ENCODE measurements at places on chromosomes 16 and 17. TPM values are rescaled to one million over a fixed set of nuclear protein-coding genes. Genes with fewer than 3 reads are reported as not detected.
A peak's percentile ranks its signal among the peaks of the same experiment; 100 is the strongest.

Gene NUTF2
- 156 TPM for total RNA-seq

- no peak for DNase-seq
- no peak overlapping the region for H3K4me3 ChIP-seq
Observed at GRCh38 chr17:57675427-57676387, 69.4 kb downstream of the CCDC182 start.

GRCh38 chr17:65057531-65058090 is 1.1 kb upstream of the GNA13 start:
- H3K4me3 ChIP-seq = peak overlapping the region; percentile 92
- H3K4me1 ChIP-seq = no peaks in the 10 kb centered on the region
- peaks cover 6% of the 10 kb centered on the region for H3K36me3 ChIP-seq

DNA sequence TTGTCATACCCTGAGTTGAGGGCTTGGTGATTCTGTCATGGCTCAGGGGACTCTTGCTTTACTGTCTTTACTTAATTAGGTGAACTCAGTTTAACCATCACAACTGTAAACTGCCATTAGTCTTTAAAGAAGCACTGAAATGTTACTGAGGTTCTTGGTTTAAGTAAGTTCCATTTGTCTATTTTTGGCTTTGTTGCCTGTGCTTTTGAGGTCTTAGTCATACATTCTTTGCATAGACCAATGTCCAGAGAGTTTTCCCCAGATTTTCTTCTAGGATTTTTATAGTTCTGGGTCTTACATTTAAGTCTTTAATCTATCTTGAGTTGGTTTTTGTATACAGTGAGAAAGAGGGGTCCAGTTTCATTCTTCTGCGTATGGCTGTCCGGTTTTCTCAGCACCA is 137.5 kb downstream of the SOCS1 start:
- peaks cover 13% of the 10 kb centered on the region for H3K4me1 ChIP-seq
- no peak overlapping the region for H3K4me3 ChIP-seq
- peaks cover 2% of the 10 kb centered on the region for H3K36me3 ChIP-seq

Gene CDC6
- total RNA-seq = 1.2 TPM

Gene CD300H
- not detected for total RNA-seq

Gene TBC1D3C
- not detected for total RNA-seq

DNA sequence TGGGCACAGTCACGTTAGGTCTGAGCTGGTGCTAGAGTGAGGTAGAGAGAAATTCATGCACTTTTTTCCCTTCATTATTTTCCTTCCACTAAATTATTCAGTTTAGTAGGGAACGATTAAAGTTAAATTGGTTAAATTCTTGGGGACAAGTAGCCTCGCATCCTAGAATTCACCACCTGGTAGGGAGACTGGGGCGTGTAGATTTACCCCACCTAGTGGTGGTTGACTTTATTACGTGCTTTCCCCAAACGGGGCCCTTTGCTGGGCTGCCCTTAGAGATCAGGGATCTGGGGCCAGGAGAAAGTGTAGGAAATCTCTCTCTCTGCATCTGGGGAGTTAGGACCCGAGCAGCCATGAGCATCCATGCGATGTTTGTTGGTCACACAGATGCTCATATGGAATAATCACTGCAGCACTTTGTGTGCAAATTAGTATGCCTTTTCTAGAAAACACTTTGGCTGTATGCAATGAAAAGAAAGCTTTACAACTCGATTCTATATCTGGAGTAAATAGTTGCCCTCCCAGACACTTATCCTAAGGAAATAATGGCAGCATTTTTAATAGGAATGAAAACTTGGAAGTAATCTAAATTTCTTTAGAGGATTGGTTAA is 107.0 kb downstream of the PLCG2 start:
- H3K4me3 ChIP-seq = no peak overlapping the region
- H3K27ac ChIP-seq = no peak overlapping the region
- no peak for DNase-seq
- no peaks in the 10 kb centered on the region for H3K27me3 ChIP-seq
